ENCODE measurements at places on chromosomes 3 and 15.

- DNase-seq, result no peak
These were observed 264.9 kb downstream of the MEX3B start for GRCh38 chr15:81780966-81781365.

DNA sequence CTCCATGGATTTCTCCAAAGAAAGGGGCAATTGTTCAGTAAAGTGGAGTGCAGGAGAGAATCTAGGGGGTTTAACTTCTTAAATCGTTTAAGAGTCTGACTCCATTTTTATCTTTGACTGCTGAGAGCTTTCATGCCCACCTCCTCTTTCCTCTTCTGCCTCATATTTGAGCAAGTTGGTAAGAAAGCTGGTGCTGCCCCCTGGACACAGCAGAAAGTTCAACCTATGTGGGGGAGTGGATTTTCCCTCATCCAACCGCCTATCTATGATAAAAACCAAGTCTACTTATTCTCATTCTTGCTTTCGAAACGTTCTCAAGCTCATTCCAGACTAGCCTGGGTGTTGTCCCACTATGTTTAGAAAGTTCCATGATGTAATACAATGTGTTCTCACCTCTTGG lies 26.0 kb downstream of the HHLA2 start:
- DNase-seq, result peak; percentile 26

DNA sequence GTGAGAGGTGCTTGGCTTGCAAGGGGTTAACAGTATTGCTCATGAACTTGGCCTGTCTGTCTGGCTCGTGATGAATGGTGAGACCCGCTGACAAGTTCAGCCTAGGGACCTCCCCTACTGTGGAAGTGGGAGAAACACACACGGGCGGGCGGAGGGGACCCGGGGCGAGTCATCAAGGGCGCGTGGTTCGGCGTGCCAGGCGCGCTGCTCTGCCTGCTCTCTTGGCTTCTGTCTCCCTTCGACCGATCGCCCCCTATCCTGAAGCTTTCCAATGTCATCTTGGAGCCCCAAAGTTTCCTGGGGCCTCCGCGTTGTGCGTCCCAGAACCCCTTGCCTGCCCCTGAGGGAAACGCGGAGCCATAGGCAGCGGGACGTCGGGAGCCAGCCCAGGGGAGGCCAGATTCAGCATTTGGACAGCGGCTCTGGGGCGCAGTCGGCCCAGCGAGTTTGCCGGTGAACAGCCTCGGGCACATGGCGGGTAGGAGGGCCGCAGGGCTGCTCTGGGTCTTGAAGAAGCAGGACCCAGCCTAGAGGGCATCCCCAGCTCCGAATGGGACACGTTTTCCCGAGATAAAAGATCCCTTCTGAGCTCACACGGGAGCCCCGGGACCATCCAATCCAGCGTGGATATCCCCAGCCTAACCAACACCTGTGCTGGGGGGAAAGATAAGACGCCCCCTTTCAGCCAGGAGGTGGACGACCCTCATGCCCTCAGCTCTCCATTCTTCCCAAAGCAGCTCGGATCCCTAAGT lies 27.0 kb upstream of the POLG start:
- peak; percentile 36 for DNase-seq

GRCh38 chr3:30713885-30714503 lies 107.6 kb downstream of the TGFBR2 start:
- no peak for DNase-seq

DNA sequence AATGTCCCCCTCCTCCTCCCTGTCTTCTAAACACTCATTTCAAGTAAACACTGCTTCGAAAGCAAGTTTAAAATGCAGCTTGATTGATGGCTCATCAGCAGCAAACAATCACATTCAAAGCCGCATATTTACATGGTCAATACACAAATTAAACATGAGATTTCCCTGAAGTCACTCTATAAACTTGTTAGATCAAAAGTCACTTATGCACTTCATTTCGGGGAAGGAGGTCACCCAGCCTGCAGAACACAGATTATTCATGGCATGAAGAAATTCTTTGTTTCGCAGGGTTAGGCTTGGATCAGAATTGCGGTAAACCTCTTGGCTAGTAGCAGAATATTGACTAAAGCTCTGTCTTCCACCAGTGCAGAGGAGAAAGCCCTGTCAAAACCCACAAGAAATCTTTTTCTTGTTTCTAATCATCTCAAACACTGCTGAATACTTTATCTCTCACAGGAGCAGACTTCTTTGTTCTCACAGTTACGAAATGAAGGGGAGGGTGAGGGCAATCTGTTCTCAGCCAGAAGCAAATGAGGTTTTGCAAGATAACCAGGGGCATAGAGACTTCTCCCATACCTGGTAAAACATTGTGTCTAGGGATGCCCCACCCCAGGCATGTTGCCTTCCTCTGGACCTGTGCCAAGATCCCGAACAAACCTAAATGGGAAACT lies 133.3 kb upstream of the CHL1 start:
- no peak for DNase-seq

DNA sequence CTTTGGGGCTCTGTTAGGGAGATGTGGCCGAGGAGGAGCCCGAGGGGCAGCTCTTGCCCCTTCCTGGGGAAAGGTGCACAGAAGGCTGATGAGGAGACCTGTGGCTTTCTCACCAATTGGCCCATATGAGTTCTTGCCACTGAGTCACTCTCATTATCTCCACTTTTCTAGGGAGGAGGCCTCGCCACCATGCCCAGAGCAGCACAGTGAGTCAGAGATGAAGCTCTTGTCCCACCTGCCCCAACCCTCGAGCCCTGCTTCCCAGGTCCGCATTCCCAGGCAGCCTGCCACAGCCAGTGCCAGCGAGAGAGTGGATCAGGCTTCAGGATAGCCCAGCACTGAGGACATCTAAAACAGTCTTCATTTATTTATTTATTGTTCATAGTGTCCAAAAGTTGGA lies 53.5 kb downstream of the AMOTL2 start:
- no peak for DNase-seq

DNA sequence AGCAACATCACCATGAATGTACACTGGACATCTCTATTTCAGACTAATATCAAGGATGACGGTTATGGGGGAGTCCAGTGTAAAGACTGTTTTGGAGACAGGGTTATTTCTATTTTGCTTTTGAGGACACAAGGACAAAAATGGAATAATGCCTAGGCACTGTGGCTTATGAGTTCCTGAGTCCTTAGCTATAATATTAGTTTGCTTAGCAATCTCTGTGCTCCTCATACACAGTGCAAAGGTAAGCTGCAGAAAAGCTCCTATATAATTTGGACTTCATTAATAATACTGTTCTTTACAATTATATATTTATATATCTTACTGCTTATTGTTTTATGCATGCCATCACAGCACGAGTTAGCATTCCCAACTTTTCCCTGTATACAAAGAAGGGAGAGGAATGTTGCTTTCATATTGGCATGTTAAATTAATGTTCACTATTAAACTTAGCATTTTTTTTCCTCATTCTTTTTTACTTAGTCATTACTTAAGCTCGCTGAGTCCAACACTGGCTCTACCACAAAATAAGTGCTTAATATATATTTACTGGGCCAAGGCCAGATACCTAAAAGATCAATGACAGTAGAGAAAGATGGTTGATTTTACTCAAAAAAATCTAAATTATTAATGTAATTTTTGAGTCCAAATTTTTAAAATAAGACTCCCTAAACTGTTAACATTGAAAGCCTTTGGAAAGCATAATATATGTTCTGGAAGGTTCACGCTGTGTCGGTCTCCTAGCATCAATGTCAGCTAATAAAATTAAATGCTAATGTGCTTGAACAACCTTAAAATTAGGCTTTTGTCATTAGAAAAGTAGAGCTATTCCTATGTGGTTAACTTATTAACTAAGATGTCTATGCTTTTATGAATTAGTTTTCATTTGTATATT lies 13.8 kb downstream of the THBS1 start:
- no peak for DNase-seq

- DNase-seq, result no peak
These were observed 137.6 kb downstream of the PEAK1 start for GRCh38 chr15:77282333-77282732.

DNA sequence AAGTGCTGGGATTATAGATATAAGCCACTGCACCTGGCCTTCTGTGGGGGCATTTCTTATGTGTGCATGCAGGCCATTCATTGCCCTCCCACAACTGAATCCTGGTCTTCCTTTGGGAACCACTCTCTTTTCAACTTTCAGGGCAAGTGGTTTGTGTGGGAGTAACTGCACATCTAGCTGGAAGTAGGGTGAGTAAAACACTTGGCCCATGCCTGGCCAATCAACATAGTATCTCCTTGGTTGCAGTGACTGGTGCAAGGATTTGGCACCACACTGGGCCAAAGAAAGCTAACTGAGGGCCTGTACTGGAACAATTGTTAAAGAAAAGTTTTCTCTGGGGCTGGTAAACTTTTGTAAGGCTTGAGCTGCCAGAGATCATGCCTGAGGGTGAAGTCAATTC lies 189.2 kb upstream of the FEZF2 start:
- DNase-seq, result no peak

DNA sequence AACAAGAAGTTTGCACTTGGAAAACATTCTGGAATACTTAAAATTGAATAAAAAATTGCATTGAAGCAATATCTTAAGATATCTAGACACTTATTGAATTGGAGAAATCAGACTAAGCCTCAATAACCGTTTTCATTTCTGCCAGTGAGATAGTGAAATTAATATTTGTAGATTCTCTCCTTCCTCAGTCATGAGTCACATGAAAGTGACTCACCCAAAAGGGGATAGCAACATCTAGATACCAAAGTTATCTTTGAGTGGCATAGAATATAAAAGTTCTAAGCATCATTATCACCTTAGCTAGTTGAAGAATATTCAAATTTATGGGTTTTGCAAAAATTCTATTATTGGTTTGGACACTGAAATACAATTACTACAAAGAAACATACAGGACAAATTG lies 614.8 kb upstream of the ZNF717 start:
- no peak for DNase-seq

- DNase-seq, result no peak
These were observed 23.2 kb downstream of the SLC41A3 start for GRCh38 chr3:126060613-126061145.

DNA sequence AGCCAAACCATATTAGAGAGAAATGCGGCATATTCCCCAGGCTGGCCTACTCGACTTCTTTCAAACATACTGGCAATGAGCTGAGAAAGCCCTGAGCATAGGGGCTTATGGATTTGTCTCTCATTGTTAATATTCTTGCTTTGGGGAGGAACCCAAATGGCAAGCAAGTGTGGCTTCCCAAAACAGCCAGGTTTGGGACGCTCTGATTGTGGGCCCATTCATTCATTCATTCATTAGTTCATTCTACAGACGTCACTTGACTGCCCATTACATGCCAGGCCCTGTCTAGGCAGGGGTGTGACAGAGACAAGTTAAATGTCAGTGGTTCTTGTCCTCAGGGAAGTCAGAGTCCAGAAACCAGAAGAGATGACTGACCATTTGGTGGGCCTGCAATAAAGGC lies 77.4 kb upstream of the THBS1 start:
- DNase-seq, result no peak

DNA sequence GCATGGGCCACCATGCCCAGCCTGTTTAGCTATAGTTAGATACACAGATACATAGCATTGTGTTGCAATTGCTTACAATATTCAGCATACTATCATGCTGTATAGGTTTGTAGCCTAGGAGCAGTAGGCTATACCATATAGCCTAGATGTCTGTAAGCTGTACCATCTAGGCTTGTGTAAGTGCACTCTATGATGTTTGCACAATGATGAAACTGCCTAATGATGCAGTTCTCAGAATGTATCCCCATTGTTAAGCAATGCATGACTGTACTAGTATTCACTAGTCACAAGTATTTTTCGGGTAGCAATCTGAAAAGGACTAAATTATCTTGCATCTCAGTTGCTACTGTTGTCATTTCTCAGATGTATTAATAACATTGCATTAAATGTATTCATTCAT lies 16.0 kb downstream of the PIGB start:
- no peak for DNase-seq

DNA sequence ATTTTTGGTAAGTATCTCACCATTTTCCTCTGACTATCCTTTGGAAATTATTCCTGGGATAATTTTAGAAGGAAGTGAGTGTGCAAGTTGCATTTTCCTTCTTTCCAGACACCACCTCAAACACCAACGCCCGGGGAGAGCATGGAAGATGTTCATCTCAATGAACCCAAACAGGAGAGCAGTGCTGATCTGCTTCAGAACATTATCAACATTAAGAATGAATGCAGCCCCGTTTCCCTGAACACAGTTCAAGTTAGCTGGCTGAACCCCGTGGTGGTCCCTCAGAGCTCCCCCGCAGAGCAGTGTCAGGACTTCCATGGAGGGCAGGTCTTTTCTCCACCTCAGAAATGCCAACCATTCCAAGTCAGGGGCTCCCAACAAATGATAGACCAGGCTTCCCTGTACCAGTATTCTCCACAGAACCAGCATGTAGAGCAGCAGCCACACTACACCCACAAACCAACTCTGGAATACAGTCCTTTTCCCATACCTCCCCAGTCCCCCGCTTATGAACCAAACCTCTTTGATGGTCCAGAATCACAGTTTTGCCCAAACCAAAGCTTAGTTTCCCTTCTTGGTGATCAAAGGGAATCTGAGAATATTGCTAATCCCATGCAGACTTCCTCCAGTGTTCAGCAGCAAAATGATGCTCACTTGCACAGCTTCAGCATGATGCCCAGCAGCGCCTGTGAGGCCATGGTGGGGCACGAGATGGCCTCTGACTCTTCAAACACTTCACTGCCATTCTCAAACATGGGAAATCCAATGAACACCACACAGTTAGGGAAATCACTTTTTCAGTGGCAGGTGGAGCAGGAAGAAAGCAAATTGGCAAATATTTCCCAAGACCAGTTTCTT lies 3.9 kb downstream of the NFKBIZ start:
- DNase-seq, result no peak

- no peak for DNase-seq
These were observed 30.1 kb downstream of the SH3GL3 start for GRCh38 chr15:83477172-83477807.

- DNase-seq, result no peak
These were observed 96.4 kb upstream of the P3H2 start for GRCh38 chr3:190217081-190217480.

- DNase-seq, result no peak
These were observed 4.5 kb upstream of the SCG5 start for GRCh38 chr15:32636908-32637567.

DNA sequence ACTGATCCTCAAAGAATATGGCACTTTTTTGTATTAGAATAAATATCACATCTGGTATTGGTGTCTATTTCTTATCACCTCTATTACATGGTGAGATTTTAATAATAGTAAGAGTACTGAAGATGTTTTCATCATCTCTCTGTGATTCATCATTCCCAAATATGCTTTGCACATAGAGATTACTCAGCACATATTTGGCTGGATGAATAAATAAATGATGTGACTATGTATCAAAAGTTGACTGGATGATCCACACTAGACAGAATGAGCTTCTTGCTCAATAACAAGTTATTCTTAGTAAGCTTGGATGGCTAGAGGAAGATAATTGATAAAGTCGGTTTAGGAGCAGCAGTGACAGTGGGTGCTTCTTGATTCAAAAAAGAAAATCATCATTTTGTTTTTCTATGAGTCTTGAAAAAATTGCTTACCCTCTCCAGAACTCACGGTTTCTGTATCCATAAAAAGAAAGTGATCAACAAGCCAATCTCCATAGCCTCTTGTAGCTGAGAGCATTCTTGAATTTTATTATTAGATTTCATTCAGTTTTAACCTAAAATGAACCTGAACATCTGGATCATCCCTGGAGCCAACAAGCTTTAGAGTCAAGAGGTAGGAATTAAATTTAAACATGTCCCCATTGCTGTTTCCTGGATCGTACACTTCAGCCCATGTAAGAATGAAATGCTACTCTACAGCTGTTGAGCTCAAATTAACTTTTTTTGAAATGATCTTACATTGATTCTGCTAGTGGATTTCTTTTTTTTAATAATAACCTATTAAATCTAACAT lies 104.8 kb upstream of the OSTN start:
- DNase-seq, result no peak

- DNase-seq, result peak; percentile 30
These were observed at the start of gene CCR5 for GRCh38 chr3:46370839-46371518. Gene CCR5 (plus strand): TSS chr3:46370946. CDS start chr3:46372903, 1,957 bp downstream.

Data from CD4-positive, alpha-beta T cell treated with Interferon alpha-2 for 1 hour (primary cell).